ENCODE measurements at places on chromosomes 11 and 22.

DNA sequence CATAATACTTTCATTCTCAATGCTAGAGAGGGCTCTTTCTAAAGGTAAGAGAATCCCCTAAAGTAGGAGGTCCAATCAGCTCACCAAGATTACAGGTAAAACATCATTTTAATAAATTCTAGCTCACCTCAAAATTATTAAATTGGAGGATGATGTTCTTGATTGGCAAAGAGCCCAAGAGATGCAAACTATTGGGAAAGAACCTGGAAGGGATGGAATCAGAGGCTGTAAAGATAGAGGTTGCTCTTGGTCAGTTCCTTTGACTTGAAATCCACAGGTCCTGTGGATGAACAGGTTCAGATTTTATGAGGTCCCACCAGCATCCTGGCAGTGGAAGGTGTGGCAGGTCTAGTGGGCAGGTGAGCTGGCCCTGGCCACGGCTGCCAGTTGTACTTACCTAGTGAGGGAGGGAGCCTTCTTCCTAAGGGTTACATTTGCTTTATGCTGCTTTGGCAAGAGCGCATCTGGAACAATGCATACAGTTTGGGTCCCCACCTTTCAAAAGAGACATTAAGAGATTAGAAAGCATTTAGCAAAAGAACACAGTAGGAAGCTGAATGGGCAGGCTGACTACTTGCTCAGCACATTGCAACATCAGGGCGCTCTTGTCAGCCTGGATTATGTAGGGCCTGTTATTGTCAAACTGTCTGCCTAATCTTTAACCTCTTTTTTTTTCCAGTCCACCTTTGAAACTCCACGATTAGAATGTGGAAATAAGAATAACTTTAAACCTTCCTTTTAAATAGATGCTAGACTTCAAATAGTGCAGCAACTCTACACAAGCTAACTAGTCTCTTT lies 97.0 kb downstream of the RDX start:
- DNase-seq: no peak

DNA sequence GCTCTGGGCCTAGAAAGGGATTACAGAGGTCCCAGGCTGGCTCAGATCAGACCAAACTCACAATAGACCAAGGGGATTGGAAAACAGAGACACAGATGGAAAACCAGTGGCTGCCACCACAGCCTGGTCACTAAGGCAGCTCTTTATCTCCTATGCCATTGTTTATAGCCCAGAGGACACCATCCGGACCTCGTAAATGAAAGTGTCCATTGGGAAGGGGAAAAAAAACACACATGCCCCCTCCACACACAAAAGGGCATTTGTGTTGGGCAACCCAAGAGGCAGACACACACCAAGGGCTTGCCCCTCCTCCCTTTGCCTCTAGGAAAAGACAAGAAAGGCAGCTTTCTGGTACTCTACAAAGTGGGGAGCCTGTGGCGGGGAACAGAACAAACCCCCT lies 85.9 kb downstream of the GAB2 start:
- no peak for DNase-seq

DNA sequence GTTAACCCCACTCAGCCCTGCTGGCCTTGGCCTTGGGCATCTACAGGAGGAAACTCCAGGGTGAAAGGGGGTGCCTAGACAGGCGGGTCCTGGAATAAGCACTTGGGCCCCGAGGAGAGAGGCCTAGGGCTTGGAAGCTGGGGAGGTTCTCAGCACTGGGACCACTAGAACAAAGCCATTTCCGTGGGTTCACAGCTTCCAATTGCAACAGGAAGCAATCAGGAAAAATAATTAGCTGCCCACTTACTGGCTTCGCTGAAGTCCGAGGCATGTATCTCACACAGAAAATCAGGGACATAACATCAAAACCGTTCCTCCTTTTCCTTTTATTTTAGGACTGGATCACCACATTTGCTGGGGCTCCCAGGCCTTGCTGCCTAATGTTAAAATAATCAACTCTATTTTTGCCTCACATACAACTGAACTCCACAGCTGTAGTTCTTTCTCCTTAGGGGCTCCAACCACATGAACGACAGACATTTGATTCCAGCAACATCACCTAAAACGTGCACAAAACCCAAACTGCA lies 161.1 kb upstream of the GRK3 start:
- no peak for DNase-seq

- DNase-seq: no peak
Observed at GRCh38 chr11:78156127-78156844, 16.9 kb upstream of the ALG8 start.

GRCh38 chr22:44668190-44668885 lies 33.7 kb upstream of the PRR5 start:
- DNase-seq: no peak

DNA sequence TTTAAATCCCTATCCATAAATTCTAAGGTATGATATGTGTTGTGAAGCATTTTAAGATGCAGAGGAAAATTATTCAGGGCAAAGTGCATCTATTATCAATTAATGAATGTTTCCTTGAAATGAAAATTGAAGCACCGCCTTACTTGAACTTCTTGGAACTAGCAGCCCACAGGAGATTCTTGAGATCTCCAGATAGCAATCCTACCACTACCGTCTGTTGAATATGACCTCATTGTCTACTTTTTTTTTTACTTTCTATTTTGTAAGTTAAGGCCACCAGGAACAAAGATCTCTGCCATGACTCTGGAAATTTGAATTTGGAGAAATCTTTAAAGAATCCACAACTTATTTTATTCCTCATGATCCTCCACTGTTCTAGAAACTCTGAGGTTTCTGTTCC lies 808.7 kb downstream of the KCNA4 start:
- no peak for DNase-seq

- no peak for DNase-seq
Observed at GRCh38 chr11:69867076-69868005, 48.1 kb upstream of the FGF3 start.

GRCh38 chr22:48850658-48851287 lies 976.9 kb downstream of the BRD1 start:
- DNase-seq: no peak

- DNase-seq: no peak
Observed at GRCh38 chr11:44269369-44270351, 40.3 kb downstream of the ALX4 start.

- no peak for DNase-seq
Observed at GRCh38 chr22:20508815-20509271, 1.4 kb downstream of the MED15 start.

DNA sequence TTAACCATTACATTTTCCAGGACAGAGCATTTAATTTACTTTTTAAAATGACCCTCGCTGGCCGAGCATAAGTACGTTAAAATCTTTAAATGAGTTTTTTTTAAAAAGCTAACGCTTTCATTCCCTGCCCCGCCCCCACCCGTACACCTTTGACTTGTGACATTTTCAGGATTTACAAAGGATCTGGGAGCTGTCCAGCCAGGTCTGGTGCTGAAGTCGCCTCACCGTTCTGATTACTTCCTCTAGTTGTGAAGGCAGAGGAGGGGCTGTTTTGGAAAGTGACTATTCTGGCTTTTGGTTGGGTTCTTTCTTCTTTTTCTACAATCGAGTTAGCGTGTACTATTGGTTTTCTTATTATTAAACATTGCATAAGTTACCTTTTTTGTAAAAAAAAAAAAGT lies 2.9 kb downstream of the C11orf87 start:
- DNase-seq: no peak

- no peak for DNase-seq
Observed at GRCh38 chr11:76253416-76253815, 47.1 kb upstream of the WNT11 start.

DNA sequence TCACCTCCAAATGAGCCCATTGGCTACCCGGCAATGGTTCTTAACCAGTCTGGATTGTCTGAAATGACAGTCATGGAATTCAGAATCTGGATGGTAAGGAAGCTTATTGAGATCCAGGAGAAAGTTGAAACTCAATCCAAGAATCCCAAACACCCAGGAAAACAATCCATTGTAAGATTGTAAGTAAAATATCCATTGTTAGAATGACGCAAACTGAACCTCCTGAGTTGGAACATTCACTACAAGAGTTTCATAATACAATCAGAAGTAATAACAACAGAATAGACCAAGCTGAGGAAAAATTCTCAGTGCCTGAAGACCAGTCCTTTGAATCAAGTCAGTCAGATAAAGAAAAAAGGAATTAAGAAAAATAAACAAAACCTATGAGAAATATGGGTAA lies 22.1 kb downstream of the OR8G5 start:
- DNase-seq: no peak

DNA sequence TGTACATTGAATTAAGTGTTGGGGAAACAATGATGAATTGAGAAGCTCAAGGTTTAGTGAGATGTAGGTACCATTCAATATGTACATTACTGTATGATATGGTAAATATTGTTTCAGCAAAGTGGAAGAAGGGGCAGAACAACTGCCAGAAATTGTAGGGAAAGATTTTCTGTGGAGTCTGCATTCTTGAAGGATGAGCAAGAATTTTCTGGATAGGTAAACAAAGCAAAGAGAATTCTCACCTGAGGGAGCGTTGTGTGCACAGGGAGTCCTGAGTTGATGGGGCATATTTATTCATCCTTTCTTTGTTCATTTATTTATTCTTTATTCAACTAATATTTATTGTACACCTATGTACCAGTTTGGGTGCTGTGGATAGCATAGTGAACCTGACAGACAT lies 83.2 kb downstream of the TMEM135 start:
- DNase-seq: no peak

DNA sequence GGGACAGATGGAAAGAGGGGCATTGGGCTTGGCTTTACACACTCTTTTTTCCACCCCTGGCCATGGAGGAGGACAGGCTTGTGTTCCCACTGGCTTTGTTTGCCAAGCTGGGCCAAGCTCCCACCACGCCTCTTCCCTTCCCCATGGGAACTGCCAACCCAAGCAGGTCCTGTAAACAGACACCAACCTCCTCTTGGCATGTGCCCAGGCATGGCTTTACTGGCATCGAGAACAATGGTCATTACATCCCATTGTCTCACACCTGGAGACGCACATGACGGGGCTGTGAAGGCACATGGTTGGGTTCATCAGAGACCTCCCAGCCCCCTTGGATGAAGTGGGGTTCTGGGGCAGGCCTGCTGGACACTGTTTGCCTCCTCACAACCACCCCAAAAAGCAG lies 11.7 kb downstream of the SEC14L3 start:
- no peak for DNase-seq

GRCh38 chr11:65524014-65524740 lies 706 bp upstream of the SCYL1 start:
- no peak for DNase-seq
